ENCODE measurements at places on chromosomes 4 and X. TPM values are rescaled to one million over a fixed set of nuclear protein-coding genes. Genes with fewer than 3 reads are reported as not detected.

- DNase-seq: peak; percentile 42
These were observed 8.8 kb downstream of the TAPT1 start for GRCh38 chr4:16217300-16218051.

- DNase-seq: no peak
These were observed 274.8 kb upstream of the TENM3 start for GRCh38 chr4:181968371-181968770.

DNA sequence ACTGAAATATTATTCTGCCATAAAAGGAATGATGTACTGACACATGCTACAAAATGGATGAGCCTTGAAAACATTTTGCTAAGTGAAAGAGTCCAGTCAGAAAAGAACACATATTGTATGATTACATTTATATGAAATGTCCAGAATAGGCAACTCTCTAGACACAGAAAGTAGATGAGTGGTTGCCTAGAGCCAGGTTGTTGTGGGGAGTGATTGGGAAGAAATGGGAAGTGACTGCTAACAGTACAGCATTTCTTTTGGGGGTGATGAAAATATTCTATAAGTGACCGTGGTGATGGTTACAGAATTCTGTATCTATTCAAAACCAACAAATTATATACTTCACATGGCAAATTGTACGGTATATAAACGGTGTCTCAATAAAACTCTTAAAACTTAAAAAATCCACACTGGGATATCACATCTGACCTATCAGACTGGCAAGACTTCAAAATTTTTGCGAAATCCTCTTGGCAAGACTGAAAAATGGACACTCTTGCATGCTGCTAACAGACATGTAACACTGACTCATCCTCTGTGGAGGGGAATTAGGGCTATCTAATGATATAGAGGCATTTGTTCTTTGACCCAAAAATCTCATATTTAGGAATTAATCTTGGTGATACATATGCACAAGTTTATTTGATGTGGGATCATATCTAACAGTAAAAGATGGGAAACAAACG lies 71.8 kb downstream of the FAM13A start:
- DNase-seq: no peak

- DNase-seq: no peak
These were observed 72.4 kb downstream of the APBB2 start for GRCh38 chr4:41141900-41142299.

DNA sequence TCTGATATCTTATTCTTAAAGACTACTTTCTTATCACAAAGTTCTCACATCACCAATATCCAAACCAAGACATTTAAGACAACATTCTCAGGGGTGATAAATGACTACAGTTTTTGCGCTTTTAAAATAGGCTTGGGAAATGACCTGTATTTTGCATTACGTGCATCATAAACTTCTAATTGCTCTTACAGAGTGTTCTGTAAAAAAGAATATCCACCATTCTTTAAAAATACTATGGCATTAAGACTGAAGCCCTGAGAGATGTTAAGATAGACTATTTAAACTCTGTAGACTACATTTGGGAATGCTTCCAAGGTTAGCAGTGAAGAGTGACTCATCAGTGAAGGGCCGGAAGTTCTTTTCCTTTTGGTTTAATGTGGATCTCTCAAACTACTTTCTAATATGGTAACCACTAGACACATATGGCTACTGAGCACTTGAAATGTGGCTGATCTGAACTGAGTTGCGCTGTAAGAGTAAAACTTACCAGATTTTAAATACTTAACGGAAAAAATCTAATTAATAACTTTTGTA lies 518.8 kb upstream of the FTHL17 start:
- no peak for DNase-seq

- DNase-seq: no peak
These were observed 95.5 kb downstream of the C4orf51 start for GRCh38 chr4:145775406-145775805.

DNA sequence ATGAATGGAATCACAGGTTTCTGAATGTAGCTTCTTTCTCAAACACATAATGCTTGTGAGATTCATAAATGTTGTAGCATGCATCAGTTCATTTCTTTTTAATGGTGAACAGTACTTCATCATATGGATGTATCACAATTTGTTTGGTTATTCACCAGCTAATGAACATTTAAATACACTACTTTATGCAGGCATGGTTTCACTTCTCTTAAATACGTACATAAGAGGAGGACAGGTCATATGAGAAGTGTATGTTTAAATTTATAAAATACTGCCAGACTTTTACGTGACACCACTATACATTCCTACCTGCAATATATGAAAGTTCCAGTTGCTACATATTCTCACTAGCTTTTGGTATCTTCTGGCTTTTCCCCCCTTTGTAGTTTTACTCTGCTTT lies 65.4 kb downstream of the ANKRD17 start:
- DNase-seq: no peak

- DNase-seq: no peak
These were observed 225.0 kb upstream of the PUDP start for GRCh38 chrX:7372825-7373525.

DNA sequence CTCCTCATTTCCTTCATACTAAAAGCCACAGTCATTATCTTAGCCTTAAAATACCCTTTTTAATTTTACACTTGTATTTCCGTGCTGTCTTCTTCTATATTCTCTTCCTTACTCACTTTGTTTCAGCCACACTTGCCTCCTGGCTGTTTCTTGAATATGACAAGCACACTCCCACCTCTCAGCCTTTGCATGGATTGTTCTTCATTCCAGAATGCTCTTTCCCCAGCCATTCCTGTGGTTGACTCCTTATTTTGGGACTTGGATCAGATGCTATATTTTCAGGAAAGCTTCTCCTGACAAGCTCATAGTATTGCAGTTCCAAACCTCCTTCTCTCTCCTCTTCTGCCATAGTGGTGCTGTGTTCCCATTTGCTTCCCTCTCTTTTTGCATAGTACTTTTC lies 291.3 kb downstream of the PDHA2 start:
- DNase-seq: no peak

GRCh38 chr4:81505004-81505598 lies 33.4 kb upstream of the RASGEF1B start:
- peak; percentile 88 for DNase-seq

GRCh38 chr4:187333151-187333550 lies 609.5 kb upstream of the FAT1 start:
- DNase-seq: no peak

DNA sequence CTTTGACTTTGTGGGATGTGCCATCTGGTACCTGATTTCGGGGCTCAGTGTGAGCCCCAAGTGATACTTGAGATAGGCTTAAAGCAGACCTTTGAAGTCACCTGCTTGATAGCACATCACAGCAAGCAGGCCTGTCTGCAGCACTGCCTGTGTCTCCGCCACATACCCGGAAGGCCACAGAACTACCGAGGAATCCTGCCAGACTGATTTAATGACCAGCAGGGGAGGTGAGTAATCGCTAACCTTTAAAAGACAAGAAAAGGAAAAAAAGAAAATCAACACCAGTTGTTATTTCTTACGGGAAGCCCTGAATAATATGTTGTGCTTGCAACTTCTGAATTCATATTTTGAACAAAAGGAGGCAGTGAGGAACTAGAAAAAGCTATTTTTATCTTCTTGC lies 6.8 kb downstream of the PTCHD1 start:
- no peak for DNase-seq

DNA sequence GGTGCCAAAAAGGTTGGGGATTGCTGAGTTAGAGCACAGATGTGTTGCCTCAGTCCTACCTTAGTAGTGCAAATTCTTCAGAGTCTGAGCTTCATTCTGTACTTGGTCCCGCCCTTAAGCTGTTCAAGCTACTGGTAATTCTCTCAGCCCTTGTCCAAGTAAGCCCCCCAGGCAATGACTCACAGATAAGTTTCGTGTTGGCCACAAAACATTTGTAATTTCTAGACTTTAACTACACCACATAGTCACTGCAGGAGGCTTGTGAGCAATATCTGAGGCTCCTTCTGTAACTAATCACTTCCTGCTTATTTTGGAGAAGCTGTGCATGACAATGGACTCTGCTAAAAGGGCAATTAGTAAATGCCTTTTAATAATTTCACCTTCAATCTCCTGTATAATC lies 1420.5 kb downstream of the PCDH7 start:
- no peak for DNase-seq

DNA sequence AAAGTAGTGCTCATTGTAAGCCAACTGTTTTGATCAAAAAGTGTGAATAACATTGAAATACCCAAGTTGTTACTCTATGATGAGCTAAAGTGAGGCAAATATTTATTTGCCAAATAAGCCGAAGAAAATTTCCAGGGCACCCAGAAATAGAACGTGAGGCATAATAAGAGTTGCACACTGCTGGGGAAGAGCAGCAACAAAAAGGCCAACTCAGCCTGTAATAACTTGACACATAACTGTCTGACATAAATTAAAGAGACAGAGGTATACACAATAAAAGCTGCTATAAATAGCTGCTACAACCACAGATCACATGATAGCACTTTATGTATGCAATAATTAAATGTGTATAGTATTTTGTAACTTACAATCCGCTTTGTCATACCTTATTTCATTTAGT lies 2.0 kb upstream of the ABCB7 start:
- no peak for DNase-seq

GRCh38 chr4:3829211-3829955 lies 63.2 kb downstream of the ADRA2C start:
- DNase-seq: no peak

GRCh38 chr4:78560296-78560963 lies 8.9 kb downstream of the ANXA3 start:
- DNase-seq: no peak

DNA sequence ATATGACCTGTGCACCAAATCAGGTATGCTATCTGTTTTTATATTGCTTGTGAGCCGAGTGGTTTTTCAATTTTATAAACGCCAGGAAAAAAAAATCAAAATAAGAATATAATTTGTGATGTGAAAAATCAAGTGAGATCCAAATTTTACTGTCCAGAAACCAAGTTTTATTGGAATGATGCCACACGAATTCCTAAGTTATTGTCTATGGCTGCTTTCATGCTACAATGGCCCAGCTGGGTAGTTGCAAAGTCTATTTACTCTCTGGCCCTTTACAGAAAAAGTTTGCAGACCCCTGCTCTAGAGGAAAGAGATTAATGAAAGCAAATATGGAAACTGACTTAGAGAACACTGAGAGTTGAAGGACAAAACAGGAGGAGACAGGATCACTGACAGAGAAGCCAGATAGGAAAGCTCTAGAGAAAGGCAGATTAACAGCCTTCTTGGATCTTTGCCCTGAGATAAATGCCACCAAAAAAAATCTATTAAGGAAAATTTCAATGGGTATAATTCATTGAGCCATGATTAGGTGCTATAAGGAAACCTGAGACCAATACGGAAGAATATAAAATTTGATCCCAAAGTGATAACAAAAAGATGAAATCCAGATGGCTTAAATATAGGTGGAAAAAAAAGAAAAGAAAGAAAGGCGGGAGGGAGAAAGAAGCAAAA lies 29.8 kb downstream of the PRSS12 start:
- no peak for DNase-seq

- DNase-seq: no peak
These were observed 11.7 kb downstream of the BBS12 start for GRCh38 chr4:122744229-122744628.

GRCh38 chrX:134971926-134972325 lies 18.9 kb upstream of the SMIM10 start:
- no peak for DNase-seq

DNA sequence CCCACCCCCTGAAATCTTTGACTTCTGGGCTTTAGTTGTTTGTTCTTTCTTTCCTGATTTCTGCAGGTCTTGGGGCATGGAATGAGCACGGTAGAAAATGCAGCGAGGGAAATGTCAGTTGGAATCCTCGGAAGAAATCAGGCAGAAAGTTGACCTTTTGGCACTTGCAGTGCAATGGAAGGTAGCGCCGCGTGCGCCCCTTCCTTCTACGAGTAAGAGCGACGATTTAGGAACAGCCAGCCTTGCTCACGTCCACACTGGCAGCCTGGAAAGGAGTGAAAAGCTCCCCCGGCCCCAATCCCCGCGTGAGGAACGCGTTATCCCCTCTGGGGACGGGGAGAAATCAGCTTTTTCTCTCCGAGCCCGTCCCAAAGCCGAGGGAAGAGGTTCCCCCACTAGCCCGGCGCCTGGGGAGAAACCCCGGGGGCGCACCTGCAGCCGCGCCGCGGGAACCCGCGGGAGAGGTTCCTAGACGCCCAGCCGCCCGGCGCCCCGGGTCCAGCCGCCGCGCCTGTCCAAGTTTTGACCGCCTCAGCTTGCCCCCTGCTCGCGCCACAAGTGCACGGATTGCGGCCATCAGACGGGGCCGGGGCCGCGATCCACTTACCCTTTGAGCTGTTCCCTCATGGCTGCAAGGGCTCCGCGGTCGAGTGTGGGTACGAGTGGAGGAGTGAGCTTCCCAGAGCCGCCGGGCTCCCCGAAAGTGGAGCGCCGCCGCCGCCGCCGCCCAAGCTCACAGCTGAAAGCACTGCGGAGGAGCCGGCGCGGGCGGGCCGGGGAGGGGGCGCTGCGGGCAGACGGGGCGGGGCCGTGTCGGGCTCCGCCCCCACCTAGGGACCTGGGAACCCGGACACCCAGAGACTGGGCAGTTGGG lies 194.6 kb upstream of the FTHL17 start:
- DNase-seq: no peak

- DNase-seq: peak; percentile 36
These were observed 57.2 kb upstream of the FAM9C start for GRCh38 chrX:13101441-13102139.

DNA sequence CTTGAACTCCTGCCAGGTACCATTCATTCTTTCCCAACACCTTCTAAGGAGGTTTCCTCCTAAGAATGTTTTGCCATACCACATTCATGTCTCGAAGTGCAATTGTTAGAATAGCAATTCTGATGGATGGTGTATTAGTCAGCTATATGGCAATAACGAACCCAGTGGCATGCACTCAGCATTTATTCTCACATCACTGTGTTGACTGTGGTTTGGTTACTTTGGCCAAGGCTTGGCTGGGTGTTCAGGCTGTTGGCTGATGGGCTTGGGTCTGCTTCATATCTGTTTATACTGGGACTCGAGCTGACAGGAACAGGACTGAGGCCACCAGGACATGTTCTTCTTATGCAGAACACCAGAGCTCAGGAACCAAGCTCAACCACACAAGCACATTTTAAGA lies 31.7 kb downstream of the PSAPL1 start:
- no peak for DNase-seq

- no peak for DNase-seq
These were observed 9.4 kb downstream of the FHIP1A start for GRCh38 chr4:151418385-151418784.

- no peak for DNase-seq
These were observed 5.1 kb downstream of the GPR101 start for GRCh38 chrX:137028699-137029098.

DNA sequence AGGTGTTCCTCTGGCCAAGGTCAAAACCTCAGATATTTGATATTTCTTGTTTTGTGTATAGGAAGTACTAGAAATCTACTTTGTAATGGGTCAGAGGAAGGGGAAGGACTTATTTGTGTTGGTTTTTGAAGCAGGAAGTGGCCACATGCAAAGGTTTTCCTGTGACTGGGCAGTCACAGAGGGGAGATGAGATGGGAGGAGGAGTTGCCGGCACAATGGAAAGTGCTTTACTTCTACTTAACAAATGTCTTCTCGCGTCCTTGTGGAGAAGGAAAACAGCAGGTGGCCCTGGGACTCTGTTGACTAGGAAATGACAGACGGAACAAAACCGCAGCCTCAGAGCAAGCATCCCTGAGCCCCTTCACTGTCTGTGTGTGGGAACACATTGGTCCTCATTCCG lies 46.6 kb downstream of the SHROOM2 start:
- no peak for DNase-seq

IQSEC2 gene
- 0.39 TPM for total RNA-seq

OTC gene
- not detected for total RNA-seq

EVC gene
- 4.6 TPM for total RNA-seq

FAM47B gene
- not detected for total RNA-seq

ARAP2 gene
- 92.2 TPM for total RNA-seq

NEXMIF gene
- total RNA-seq: 0.12 TPM
